Foreskin melanocyte (primary cell): ENCODE measurements at places on chromosomes 13 and 19.

GRCh38 chr19:30890033-30890432, 459.2 kb downstream of the TSHZ3 start:
- DNase-seq: no peak

DNA sequence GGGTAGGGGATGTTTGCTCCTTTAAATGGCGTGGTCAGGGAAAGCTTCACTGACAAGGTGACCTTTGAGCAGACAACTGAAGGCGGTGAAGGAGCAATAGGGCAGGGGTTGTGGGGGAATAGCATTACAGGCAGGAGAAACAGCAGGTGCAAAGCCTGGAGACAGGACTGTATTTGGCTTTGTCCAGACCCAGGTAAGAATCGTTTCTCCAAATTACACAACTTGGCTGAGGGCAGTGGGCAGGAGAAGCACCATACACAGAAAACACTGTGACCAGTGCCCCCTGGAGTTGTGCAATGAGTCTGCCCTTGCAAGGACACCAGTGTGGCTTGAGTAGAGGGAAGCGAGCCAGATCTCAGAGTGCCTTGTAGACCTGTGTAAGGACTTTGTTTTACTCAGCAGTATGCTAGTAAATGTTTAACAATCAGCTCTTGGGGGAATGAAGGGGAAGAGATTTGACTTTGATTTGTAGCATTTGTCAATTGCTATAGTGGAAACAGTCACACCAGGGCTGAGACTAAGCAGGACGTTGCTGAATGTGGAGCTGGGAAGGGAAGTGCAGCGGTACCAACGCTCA, 360.0 kb downstream of the DCT start:
- no peak for DNase-seq

DNA sequence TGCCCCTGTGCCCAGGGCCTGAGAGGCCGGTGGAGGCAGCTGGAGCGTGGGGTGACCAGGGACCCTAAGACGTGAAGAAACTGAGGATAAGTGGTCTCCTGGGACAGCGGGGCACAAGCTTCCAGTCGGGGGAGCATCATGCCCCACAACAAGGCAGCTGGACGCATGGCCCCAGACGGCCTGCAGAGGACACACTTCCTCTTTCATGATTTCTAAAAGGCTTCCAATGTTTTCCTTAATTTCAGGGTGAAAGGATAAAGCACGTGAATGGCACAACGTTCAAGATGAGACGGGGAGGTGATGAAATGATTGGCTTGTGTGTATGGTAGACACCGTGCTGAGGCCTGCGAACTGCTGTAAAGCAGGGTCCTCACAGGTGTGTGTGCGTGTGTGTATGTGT, 20.2 kb upstream of the MYDGF start:
- no peak for DNase-seq

DNA sequence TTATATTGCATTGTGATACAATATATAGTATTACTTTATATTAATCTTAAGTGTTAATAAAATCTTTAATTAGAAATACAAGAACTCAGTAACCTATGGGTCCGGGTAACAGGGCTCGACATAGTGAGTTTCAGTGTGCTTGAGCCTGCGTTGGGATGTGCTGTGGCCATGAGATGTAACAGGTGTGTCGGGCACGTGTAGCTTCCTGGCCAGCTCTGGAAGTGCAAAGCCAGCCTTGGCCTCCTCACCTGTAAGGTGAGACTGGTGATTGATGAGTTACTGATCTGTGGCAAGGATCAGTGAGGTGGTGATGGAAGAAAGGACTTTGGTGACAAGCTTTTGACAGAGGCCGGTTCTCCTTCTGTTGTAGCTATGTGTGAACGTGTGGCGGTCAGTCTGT, 19.2 kb downstream of the ATP4B start:
- no peak for DNase-seq

GRCh38 chr13:38538422-38538821, 148.5 kb upstream of the FREM2 start:
- no peak for DNase-seq

DNA sequence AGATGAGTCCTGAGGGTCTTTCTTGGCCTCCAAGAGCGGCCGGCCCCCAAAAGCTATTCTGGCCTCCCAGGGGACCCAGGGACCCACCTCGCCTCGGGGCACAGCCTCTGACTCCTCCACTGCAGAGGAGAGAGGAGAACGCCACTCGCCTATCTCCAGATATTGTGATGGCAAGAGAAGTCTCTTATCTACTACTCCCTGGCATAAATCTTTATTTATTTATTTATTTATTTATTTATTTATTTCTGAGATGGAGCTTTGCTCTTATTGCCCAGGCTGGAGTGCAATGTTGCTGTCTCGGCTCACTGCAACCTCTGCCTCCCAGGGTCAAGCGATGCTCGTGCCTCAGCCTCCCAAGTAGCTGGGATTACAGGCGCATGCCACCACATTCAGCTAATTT, 11.0 kb downstream of the SLC7A9 start:
- DNase-seq: no peak

GRCh38 chr13:79681069-79681468, 200.1 kb downstream of the NDFIP2 start:
- DNase-seq: no peak

GRCh38 chr19:1085676-1086442, 9.3 kb downstream of the POLR2E start:
- no peak for DNase-seq

GRCh38 chr13:109509154-109509900, 277.1 kb downstream of the IRS2 start:
- no peak for DNase-seq

GRCh38 chr19:30682999-30683536, 310.9 kb downstream of the ZNF536 start:
- DNase-seq: peak; percentile 75

DNA sequence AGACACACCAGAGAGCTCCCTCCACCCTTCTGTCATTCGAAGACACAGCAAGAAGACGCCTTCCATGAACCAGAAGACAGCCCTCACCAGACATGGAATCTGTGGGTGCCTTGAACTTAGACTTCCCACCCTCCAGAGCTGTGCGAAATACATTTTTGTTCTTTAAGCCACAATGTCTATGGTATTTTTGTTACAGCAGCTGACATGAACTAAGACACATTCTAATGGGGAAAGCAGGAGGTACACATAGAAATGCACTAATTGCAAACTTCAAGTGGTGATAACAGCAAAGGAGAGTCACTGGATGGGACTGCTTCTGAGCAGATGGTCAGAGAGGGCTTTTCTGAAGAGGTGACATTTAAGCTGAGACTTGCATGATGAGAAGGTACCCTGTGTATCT, 16.2 kb downstream of the OR7C2 start:
- DNase-seq: no peak

- no peak for DNase-seq
Observed at GRCh38 chr13:20461860-20462532, 63.7 kb downstream of the CRYL1 start.

DNA sequence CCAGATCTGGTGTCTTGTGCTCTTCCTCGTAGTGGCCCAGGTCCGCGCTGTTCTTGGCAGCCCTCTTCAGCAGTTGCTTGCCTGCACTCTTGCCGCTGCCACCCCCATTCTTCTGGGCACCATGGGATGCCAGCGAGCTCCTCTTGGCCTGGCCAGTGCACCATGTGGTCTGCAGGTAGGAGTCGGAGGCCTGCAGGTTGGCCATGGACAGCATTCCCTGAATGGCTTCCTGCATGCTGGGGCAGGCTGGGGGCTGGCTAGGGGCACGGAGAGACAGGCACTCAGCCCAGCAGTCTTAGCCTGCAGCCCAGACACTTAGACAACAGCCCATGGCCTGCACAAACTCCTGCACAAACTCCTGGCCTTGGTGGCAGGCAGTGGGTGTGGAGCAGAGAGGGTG, 234.9 kb downstream of the TUBA3C start:
- no peak for DNase-seq

GRCh38 chr13:21232599-21232998, 56.1 kb downstream of the MRPL57 start:
- DNase-seq: no peak

DNA sequence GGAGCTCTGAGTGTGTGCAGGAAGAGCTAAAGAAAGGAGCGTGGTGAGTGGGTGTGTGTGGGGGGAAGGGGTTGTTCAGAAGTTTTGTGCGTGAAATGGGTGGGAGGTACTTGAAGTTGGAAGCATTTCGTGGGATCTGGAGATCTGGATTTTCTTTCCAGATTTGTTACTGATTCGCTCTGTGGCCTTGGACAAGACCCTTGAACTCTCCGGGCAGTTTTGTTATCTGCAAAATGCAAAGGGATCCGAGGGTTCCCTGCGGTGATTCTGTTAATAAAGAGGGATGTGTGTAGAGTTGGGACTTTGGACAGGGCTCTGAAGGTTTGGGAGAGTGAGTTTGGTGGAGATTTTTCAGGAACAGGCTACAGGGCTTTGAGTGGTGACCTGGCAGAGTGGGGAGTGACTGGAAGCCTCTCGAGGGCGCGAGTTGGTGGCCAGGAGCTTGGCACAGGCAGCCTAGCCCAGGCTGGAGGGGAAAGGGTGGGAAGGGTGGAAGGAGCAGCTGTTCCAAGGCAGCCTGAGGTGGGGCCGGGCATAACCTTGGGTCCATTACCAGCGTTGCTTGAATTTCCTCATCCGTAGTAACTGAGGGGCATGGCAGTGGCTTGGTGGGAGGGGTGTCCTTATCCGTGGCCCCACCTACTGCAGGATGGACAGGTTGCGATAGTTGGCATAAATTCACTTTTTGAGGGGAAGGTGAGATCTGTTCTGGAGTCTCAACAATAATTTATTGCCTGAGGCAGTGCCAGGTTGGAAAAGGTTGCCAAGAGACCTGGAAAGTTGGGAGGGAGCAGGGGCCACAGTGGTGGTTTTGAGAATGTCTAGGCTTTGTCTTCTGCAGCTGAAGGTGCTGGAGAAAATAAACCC, 2.1 kb downstream of the ACTN4 start:
- DNase-seq: no peak

- peak; percentile 60 for DNase-seq
Observed at GRCh38 chr19:42168206-42168605, 36.0 kb upstream of the POU2F2 start.

GRCh38 chr19:50701367-50701985, 18.1 kb downstream of the SHANK1 start:
- no peak for DNase-seq

DNA sequence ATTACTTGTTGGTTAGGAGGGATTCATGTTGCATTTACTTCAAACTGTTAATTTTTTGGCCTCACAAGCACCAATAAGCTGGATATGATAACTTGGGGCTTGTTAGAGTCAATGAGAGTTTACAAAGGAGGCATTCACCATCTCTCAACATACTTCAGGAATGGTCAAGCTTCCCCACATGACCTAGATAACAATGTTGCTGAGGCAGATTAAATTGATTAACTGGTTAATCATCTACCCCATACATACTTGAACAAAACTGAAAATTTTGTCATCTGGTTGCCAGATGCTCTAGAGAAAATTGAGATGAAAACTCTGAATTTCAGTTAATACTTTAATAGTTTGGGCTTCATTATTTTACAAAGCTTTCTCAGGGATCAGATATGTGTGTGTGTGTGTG, 43.0 kb upstream of the UBL3 start:
- DNase-seq: peak; percentile 37

DNA sequence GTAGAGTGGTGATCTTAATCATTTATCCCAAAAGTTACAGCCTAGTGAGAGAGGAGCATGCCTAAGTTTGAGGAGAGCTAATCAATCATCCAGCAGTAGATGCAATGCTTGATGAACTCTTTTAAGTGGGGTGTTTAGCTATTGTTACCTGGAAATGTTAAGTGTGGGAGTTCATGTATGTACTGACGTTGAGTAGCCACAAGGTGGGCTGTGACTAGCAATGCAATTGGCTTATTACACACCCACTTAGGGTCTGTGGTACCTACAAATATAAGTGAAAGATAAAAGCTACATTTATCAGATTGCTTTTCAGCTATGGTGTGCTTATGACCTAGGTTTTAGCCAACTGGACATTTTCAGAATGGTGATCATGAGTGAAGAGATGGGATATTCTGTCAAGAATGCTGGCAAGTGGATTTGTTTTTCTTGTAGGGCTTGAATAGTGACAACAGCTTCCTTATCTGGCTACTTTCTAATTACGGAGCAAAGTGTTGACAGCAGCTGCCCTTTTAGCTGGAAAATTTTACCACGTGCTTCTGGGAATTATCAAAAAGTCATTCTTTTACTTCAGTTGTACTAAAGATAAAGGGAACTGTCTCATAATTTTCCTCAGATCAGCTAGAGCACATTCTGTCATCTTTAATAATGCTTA, 170.6 kb downstream of the POSTN start:
- no peak for DNase-seq

DNA sequence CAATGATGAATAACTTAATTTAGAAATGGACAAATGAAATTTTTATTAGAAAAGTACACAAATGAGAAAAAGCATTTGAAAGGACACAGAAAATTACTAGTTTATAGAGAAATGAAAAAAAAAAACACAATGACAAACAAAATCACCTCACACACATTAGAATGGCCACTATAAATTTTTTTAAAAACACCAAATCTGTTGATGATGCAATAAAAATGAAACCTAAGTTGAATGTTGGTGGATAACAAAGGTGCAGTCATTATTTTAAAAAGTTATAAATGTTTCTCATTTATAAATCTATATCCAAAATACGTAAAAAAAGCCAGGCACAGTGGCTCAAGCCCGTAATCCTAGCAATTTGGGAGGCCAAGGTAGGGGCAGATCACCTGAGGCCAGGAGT, 20.8 kb downstream of the ZNF626 start:
- no peak for DNase-seq

DNA sequence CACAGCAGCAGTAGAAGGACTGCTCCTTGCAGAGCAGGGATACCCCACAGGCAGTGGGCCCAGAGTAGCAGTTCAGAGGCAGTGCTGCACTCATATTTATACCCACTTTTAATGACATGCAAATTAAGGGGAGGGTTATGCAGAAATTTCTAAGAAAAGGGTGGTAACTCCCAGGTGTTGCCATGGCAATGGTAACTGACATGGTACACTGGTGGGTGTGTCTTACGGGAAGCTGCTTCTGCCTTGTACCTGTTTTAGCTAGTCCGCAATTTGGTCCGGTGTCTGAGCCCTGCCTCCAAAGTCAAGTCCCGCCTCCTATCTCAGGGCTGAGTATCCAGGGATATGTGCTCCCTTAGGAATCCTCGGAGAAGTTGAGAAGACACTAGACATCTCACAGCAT, 79.2 kb upstream of the UQCRFS1 start:
- DNase-seq: no peak

DNA sequence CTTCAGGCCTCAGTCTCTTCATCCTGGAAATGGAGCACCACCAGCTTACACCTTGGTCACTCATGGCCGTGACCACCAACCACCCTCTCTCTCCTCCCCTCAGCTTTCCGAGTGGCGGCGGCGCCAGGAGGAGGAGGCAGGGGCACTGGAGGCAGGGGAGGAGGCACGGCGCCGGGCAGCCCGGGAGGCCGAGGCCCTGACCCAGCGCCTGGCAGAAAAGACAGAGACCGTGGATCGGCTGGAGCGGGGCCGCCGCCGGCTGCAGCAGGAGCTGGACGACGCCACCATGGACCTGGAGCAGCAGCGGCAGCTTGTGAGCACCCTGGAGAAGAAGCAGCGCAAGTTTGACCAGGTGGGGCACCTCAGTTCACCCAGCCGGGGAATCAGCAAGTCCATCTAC, 47.7 kb downstream of the KCNC3 start:
- DNase-seq: no peak

DNA sequence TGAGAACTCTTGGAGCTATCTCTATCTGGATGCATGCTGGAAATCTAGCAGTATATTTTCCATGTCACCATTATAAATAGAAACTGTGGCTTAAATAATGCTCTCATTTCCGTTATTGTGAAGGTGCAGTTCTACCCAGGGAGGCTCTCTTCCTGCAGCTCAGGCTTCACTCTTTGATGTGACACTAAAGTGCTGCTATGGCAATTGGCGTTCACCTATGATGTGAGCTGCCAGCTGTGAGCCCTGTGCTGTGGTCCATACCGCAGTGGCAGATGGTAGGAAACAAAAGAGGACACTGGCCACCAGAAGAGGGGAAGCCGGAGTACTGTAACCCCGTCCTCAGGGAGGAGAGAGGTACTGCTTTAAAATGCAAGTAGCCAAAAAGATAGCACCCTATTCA, 40.6 kb upstream of the ZNF681 start:
- no peak for DNase-seq
